ENCODE measurements at places on chromosomes 12 and 14.

- DNase-seq: peak; percentile 17
Measured at GRCh38 chr12:63151623-63152320, 771 bp upstream of the AVPR1A start.

DNA sequence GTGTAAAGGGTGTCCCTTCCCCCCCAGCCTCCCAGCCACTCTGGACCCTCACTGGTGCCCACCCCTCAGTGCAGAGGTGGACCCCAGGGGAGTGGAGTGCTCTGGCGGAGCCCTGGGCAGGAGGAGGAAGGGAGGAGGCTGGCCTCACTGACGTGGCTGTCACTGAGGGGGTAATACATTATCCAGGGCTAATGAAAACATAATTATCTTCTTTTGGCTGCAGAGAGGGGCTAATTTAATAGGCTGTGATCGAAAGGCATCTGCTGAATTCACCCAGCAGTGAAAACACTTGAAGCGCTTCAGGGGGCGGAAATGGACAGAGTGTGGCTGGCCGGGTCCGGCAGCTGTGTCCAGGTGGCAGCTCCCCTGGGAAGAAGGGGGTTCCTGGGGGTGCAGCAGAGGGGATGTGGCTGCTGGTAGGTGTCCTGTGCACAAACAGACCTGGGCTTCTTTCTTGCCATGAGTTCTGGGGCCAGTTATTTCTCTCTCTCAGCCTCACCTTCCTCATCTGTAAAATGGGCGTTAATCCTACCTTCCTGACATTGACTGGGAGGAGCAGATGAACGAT is 3.7 kb upstream of the NOS1 start:
- no peak for DNase-seq

- no peak for DNase-seq
Measured at GRCh38 chr12:59444932-59445331, 150.9 kb upstream of the SLC16A7 start.

DNA sequence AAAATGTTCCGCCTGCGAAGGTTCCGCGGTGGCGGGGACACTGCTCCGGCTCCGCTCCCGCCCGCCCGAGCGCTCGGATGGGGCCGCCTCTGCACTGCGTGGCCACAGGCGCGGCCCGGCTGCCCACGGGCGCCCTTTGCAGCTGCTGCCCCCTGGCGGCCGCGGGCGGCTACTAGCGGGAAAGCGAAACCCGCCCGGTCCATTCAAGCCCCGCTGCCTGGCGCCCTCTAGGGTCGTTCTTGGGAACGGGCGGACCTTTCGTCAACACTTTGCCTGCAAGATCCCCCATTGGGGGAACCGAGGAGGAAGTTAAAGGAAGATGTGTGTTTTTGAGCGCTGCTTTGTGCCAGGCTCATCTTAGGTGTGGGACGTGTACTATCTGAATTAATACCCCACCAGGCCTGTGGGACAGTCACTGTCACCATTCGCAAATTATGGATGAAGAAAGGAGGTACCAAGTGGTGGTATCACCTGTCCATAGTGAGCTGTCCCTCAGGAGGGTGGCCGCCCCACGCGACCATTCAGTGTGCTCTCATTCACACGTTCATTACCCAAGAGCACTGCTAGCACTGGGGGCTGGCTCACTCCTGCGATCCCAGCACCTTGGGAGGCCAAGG is 19.4 kb downstream of the GPR132 start:
- peak; percentile 79 for DNase-seq

DNA sequence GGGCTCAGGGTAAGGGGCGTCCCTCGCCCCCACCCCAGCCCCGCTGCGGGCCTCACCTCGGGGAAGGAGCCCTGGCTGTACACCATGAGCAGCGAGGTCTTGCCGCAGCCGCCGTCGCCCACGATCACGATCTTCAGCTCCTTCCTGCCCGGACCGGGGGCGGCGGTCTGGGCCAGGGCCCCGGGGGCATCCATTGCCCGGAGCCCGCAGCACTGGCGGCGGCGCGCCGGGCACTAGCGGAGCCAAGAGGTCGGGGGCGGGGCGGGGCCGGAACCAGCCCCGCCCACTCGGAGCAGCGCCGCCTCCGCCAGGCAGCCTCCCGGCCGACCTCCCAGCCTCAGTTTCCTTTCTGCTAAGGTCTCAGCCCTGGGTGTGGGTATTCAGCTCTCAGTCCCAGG is at the start of gene RHOF:
Gene RHOF, minus strand, starts transcription at position 249 of the 398 bp plus-strand sequence. Its CDS starts 55 bp downstream, at position 194.
- DNase-seq: peak; percentile 76

- no peak for DNase-seq
Measured at GRCh38 chr14:96168581-96168980, 36.1 kb upstream of the BDKRB2 start.

GRCh38 chr12:83573671-83574070 is 887.0 kb downstream of the TMTC2 start:
- peak; percentile 80 for DNase-seq

DNA sequence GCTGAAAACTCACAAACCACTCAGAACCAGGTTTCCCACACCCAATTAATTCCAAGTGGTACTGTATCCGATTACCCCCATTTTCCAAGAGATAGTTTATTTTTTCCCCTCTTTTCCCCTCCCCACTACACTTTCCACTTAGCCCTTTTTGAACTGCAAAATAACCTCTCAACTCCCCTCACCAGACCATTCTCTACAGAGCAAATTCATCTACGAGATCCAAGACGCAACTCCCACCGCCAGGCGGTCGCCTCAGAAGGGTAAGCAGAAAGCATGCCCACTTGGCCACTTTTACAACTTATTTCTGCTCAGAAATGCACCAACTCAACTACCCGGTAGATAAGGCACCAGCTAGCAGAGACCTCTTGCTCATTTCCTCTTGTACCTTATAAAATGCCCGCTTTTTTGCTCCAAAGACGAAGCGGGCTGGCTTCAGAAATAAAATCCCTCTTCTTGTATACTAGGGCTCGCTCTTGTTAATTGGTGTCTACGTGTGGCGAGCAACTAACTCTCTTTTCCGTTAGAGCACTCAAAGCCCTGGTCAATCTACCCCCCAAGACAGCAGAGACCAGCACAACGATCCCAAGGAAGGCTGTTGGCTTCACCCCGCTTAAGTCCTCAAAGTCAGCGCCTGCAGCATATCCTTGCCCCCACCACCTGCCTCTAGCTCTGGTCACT is 910 bp upstream of the SRP54 start:
- DNase-seq: no peak

- DNase-seq: no peak
Measured at GRCh38 chr14:31207287-31207754, 272 bp downstream of the HECTD1 start.

GRCh38 chr14:71311061-71311460 is 403.8 kb downstream of the PCNX1 start:
- no peak for DNase-seq

- no peak for DNase-seq
Measured at GRCh38 chr14:33505266-33505962, 445.5 kb downstream of the EGLN3 start.

GRCh38 chr14:51609251-51609954 is 42.3 kb upstream of the FRMD6 start:
- no peak for DNase-seq

GRCh38 chr12:116278667-116279066 is 1.2 kb upstream of the MED13L start:
- no peak for DNase-seq

- DNase-seq: peak; percentile 98
Measured at GRCh38 chr14:74619672-74620131, 7.7 kb upstream of the LTBP2 start.
